CD4-positive, alpha-beta T cell treated with Interleukin-17A for 1 hour (primary cell): ENCODE measurements at places on chromosomes 1 and 21.

DNA sequence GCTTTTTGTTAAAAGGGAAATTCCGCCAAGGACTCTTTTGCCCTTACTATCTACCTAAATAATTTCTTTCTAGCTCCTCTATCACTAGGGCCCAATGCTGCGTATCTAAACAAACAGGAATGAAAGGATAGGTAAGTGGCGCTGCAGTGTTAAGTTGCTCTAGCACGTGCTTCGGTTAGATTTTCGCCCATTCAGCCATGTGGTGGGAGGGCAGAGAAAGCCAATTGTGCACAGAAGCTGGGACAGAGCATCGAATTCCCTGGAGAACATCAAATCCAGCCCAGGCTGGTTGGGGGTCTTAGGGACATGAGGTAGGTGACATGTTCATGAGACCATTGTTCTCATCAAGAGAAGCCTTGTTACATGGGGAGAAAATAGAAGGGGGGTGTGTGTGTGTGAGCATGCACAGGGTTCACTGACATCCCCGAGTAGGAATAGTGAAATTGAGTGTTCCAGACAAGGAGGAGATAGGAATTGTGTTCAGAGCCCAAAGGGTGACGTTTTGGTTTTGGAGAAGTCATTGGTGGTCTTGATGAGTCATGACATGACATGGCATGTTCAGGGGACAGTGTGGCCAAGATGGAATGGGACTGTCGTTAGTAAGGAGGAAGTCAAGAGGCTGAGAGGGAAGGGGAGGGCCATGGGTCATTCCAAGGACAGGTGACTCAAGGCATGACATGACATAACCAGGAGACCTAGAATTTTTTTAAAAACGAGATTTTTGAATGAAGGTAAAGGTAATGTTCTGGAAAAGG, 107.1 kb downstream of the TLR5 start:
- no peak for DNase-seq

- no peak for DNase-seq
Observed at GRCh38 chr1:94898491-94899385, 28.2 kb downstream of the CNN3 start.

GRCh38 chr1:101366513-101367215, 129.8 kb downstream of the S1PR1 start:
- no peak for DNase-seq

GRCh38 chr1:104084380-104084779, 334.7 kb downstream of the AMY1C start:
- DNase-seq: no peak

- no peak for DNase-seq
Observed at GRCh38 chr21:16366207-16366606, 636.4 kb downstream of the USP25 start.

- no peak for DNase-seq
Observed at GRCh38 chr1:6180707-6181311, 688 bp upstream of the CHD5 start.

DNA sequence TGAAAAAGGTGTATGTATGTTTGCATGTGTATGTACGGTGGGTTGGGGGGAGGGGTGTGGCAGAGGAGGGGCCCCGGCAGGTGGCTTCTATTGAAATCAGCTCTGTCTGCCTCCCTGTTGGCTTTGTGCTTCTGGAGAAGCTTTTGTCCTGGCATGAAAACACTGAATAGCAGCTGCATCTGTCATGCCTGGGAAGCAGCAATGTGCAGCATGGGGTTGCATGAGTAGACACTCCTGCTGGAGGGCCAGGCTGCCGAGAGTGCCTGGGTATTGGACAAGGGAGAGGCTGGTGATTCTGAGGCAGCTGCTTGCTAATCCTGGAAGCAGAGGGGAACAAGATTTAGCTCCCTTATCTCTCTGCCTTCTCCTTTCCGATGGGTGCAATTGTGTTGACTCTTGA, 20.5 kb downstream of the MAPKAPK2 start:
- no peak for DNase-seq

DNA sequence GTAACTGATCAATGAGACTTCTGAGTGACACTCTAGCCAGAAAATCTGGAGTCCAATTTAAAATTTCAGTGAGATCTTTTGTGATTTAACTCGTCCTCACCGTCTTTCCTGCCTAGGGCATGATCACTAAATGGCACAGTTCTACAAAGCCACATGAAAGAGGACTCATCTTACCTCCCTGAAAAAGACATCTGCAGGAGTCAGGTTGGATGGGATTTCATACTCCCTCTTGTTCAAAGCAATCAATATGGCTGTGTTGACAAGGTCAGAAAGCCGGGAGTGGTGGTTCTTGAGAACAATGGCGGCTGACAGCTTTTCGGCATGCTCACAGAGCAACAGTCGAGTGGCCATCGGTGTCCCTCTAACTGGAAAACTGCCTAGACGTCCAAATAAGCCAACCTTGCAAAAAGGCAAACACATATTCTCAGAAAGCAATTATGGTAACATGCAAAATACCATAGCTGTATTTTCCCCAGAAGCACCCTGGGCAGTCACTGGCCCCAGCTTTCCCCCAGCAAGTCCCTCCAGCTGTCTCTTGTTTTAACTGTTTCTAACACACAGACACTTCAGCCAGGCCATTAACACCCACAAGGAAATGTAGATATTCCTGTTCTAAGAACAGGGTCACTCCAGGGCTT, 36.6 kb upstream of the ACTA1 start:
- DNase-seq: no peak

DNA sequence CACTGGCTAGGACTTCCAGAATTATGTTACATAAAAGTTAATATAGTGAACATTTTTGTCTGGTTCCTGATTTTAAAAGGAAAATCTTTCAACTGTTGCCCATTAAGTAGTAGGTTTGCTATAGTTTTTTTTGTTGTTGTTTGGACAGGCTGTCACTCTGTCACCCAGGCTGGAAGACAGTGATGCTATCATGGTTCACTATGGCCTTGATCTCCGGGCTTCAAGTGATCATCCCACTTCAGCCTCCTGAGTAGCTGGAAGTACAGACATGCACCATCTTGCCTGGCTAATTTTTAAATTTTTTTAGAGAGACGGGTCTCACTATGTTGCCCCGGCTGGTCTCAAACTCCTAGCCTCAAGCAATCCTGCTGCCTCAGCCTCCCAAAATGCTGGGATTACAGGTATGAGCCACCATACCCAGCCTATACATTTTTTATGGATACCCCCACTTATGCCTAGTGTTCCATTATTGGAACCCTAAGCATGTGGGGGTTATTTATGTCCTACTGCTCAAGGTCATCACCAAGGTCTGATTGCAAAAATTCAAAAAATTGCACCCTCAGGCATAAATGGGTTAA, 6.5 kb downstream of the CTXND2 start:
- no peak for DNase-seq

DNA sequence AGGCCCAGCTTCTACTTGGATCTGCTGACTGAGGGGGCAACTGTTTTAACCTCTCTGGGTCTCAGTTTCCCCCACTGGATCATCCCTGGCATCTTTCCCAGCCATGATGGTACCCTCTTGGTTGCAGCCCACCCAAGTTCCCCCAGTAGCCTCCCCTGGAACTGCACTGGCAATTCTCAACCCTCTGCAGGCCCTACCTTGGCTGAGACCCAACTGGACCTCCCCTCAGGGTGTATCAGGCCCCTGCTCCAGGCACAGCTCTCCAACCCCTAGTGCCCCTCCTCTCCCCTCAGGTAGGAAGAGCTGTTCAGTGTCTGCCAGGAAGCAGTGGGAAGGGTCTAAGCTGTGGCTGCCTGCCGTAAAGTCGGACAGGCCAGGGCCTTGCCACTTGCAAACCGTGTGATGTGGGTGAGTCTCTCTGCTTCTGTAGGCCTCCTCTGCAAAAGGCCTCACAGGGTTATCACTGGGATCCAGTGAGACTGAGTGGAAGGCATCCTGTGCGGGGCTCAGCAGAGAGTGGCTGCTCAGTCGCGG, 32.1 kb downstream of the RHBG start:
- DNase-seq: no peak

- DNase-seq: peak; percentile 66
Observed at GRCh38 chr21:46559291-46559983, 45.4 kb downstream of the S100B start.

GRCh38 chr1:117188816-117189437, 21.8 kb downstream of the VTCN1 start:
- DNase-seq: no peak

GRCh38 chr1:8378178-8378577, 60.3 kb downstream of the SLC45A1 start:
- no peak for DNase-seq

DNA sequence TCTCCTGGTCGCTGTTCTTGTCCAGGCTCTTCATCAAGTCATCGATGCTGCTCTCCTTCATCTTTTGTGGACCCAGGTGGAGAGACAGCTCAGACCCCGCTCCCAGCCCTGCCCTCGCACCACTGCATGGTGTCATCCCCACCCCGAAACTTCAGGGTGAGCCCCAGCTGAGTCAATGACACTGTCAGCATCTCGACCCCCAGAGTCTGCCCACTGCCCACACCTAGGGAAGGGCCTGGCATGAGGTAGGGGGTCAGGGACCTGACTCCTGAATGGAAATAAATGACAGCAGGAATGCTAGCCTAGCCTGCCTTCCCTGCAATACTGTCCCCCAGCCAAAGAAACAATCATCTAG, 1.6 kb upstream of the S100A6 start:
- DNase-seq: no peak

GRCh38 chr1:57839067-57839466, 415.2 kb upstream of the DAB1 start:
- DNase-seq: no peak

DNA sequence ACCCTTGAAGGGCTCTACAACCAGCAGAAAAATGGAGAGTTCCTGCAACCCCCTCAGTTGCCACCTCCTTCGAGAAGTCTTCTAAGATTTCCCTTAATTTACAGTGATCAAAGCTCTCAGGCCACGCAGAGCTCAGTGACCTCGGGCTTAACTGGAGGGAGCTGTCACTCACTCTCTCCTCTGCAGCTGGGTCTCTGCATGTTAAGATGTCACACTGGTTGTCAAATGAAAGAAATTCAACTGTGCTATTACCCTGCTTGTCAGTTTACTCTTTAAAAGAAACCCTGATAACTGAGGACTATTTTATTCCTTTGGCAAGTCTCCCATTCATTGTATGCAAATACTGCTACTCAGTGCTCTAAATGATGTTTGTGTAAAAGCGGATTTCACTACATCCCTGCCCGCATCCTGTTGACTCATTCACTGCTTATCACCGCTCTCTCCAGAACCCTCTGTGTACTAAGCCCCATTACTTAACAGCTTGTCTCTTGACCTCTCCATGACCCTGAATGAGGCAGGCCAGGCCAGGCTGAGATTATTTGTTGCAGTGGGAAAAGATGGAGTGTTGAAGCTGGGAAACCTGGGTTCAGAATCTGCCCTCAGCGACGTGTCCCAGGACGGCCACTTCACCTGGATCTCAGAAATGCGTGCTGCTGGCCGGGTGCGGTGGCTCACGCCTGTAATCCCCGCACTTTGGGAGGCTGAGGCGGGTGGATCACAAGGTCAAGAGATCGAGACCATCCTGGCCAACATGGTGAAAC, 13.7 kb downstream of the DHRS3 start:
- DNase-seq: peak; percentile 78

- no peak for DNase-seq
Observed at GRCh38 chr1:11052839-11053757, 6.1 kb upstream of the MASP2 start.

GRCh38 chr1:221715321-221716169, 26.3 kb downstream of the DUSP10 start:
- no peak for DNase-seq

DNA sequence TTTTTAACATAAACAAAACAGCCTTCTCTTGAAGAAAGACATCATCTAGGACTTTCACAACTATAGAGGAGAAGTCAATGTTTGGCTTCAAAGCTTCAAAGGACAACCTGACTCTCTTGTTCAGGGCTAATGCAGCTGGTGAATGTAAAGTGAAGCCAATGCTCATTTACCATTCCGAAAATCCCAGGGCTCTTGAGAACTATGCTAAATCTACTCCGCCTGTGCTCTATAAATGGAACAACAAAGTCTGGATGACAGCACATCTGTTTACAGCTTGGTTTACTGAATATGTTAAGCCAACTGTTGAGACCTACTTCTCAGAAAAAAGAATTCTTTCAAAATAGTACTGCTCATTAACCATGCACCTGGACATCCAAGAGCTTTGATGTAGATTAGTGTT, 259.8 kb upstream of the NR5A2 start:
- DNase-seq: no peak

GRCh38 chr1:983798-984475, 2.0 kb upstream of the PERM1 start:
- peak; percentile 60 for DNase-seq

DNA sequence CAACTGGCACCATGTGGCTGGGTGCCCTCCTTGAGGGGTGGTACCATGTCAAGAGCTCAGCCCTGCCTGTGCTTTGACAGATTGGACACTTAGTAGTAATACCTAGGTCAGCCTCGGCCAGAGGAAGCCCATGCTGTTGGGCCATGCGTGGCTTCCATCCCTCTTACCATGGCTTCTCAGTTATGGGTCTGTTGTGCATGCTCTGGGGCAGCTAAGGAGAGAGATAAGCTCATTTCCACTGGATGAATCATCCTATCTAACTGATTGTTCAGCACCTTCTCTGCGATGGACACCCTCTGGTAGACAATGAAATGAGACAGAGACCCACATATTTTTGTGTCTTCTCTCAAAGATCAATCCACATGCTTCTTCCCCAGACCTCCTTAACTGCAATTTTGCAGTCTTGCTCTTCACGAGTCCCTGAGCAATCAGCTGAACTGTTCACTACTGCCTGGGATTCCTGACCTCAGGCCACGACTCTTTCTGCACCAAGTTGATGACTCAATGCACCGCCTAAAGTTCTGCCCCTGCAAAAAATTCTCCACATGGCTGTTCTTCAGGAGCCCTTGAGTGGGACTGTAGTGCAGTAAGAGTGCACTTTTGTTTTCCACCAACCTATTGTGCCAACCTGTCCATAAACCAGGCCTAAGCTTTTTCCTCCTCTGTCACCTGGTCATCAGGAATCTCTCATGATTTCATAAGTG, 6.9 kb upstream of the TRIM62 start:
- no peak for DNase-seq

GRCh38 chr1:199665371-199665770, 362.1 kb upstream of the NR5A2 start:
- DNase-seq: no peak

DNA sequence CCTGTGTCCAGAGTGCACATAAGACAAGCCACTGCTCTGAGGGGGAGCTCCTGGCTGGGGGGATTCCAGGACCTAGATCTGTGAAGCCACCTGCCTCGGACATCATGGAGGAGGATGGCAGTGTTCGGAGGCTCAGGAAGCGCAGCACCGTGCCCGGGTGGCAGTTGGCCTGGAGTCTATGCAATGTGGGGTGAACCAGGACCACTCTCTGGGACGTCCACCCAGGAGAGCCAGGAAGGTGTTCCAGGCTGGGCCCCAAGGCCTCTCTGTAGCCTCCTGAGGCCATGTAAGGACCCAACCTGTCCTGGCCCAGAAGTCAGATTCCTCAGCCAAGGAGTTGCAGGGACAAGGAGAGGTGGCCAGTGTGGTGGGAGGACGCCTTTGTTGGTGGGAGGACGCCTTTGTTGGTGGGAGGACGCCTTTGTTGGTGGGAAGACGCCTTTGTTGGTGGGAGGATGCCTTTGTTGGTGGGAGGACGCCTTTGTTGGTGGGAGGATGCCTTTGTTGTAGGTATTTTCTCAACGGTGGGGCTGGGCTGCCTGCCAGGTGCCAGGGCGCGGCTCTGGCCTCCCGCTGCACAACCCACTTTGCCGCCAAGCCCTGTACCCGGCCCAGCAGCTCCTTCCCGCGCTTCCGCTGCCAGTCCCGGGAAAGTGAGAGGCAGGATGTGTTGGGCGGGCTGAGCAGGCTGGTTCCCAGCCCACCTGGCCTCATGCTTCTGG, 30.6 kb upstream of the BMP8B start:
- no peak for DNase-seq
